Activated CD4-positive, alpha-beta T cell treated with anti-CD3 and anti-CD28 coated beads, Interleukin-2, amount 50 U/mL, for 24 hours (primary cell): ENCODE measurements at places on chromosomes 6 and 20.

GRCh38 chr6:104954190-104954797, 2.6 kb upstream of the LIN28B start:
- no peak for DNase-seq

GRCh38 chr6:14713008-14713960, 532.6 kb upstream of the JARID2 start:
- no peak for DNase-seq

GRCh38 chr6:156794546-156795354, 17.6 kb downstream of the ARID1B start:
- DNase-seq: no peak

- no peak for DNase-seq
Measured at GRCh38 chr20:13913131-13913530, 77.3 kb downstream of the SEL1L2 start.

DNA sequence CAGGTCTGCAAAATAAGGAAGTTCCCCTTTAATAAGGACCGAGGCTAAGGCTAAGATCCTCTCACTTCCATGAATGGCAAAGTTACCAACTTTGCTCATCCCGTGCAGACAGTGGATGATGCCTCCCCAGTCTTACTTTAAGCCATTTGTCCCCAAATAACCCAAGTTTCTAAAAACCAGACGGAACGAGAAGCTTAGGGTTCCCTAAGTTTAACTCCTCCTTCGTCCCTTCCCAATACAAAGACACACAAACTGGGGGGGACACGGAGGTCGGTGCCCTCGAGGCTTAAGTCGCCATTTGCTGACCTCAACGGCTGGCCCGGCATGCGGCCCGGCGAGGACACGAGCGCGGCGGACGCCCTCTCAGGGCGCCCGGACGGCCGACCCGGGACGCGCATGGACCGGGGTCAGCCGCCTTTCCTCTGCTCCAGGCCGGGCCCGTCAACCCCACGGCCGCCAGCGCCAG, 527 bp downstream of the FBXO30 start:
- DNase-seq: no peak

DNA sequence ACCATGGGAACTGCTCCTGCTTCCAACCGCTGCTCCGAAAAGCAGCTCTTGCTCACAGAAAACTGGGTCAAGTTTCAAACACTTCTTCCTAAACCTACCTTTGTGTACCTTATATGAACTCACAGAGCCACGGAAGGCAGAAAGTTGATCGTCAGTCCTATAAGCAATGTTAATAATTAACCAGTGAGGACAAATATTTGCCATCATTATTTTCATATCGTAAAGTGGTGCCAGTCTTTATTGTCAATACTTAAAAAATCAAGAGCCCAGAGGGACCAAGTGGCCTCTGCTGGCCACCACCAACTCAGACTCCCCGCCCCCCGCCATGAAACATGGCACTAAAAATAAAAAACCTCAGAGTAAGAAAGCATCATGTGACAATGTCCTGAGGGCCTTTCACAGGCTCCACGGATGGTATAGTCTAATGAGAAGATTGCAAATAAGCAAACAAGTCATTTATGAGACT, 9.1 kb upstream of the PBOV1 start:
- DNase-seq: no peak

- DNase-seq: no peak
Measured at GRCh38 chr6:168152980-168153379, 74.0 kb upstream of the FRMD1 start.

DNA sequence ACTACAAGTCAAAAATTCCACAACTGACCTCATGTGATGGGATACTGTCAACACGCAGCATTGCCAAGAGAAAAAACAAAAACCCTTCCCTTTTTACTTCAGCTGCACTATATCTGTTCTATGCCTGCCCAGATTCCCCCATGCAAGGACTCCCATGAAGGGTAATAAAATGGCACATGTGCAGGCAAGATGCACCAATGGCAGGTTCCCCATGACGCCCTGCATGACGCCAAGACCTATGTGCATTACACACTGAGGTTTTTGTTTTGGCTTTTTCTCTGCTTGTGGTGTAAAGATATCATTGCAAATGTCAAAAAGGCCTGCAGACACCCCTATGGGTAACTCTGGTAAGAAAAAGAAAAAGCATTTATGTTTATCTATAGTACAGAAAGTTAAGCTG, 403.4 kb downstream of the HDGFL1 start:
- DNase-seq: no peak

DNA sequence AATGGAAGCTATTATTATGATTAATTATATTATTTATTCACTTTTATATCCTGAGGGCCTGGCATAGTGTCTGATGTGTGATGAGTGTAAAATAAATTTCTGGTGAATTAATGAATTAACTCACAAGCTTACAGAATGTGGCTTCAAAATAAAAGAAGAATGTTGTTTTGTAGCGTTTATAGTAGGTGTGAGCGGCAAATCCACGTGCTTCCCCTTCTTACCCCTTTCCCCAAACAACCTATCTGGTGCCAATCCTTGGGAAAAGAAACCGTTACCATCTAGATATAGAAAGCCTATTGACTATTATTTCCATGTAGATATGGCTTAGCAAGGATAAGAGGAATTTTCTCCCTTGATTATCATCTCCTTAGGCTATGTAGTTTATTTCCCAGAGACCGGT, 144.6 kb upstream of the CITED2 start:
- no peak for DNase-seq

DNA sequence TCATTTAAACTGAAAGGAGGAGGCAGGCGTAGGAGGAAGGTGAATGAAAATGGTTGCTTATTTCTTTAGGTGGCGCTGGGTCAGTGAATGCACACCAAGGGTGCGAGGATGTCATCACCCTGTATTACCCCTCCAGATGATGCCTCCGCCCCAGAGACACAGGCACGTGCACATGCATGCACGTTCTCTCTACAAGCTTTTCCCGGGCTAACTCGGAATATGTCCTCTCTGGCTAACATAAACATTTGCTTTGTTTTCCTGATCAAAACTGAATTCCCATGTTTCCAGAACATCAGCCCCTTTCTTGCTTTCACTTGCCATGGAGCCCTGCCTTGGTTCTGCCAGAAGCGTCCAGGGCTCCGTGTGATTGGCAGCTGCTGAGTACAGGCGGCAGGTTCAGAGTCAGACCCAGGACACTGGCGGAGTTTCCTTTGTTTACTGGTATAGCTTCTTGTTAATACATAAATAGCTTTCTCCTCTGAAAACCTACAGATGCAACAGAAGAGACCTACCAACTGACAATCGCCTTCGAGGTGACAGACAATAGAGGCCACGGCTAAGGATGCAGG, 131.2 kb upstream of the RPS6KA2 start:
- no peak for DNase-seq

GRCh38 chr6:14867802-14868201, 378.1 kb upstream of the JARID2 start:
- no peak for DNase-seq

GRCh38 chr20:55935448-55936208, 69.7 kb downstream of the CBLN4 start:
- no peak for DNase-seq

- DNase-seq: no peak
Measured at GRCh38 chr6:53216301-53216700, 67.7 kb upstream of the GCM1 start.

- peak; percentile 15 for DNase-seq
Measured at GRCh38 chr6:52361414-52361944, 472 bp upstream of the PAQR8 start.

GRCh38 chr6:20286968-20287565, 74.8 kb upstream of the MBOAT1 start:
- no peak for DNase-seq

GRCh38 chr6:166029506-166029905, 138.1 kb downstream of the TBXT start:
- DNase-seq: no peak

DNA sequence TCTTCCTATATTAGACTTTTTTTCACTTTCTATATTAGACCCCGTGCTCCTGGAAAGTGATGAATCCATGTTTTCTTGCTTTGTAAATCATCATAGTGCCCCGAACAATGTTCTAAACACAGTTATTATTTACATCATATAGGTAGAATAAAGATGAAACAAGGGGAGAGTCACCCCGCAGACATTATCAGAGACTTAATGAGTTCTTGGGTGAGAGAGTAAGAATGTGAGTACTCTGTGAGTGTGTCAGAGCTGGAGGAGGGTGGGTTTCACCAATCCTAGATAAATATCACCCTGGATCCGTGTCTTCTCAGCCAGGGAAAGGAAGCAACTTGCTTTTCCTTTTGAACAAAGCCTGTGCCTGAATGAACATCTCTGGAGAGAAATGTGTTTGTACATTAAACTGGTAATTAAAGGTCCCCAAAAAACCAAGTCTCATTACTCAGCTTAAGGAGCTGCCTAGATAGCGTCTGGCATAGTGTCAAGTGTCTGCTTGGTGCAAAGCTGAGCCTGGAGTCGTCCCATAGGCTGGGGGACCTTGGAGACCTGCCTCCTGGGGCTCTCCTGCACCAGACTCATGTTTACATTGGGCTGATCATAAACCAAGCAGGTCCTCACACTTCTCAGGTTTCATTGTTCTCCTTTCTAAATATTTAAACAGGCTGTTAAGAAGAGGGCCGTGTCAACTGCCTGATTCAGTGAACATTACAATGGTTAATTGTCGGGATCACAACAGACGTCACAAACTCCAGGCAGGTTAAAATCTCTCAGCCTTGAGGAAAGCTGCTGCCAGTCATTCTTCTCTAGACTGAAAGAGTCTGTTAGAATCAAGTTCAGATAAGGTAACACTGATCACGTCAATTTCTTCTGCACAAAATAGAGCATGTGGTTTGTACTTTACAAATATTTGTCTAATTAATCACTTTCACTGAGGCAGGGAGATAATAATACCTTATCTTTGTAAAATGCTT, 179.7 kb upstream of the MYLIP start:
- no peak for DNase-seq

DNA sequence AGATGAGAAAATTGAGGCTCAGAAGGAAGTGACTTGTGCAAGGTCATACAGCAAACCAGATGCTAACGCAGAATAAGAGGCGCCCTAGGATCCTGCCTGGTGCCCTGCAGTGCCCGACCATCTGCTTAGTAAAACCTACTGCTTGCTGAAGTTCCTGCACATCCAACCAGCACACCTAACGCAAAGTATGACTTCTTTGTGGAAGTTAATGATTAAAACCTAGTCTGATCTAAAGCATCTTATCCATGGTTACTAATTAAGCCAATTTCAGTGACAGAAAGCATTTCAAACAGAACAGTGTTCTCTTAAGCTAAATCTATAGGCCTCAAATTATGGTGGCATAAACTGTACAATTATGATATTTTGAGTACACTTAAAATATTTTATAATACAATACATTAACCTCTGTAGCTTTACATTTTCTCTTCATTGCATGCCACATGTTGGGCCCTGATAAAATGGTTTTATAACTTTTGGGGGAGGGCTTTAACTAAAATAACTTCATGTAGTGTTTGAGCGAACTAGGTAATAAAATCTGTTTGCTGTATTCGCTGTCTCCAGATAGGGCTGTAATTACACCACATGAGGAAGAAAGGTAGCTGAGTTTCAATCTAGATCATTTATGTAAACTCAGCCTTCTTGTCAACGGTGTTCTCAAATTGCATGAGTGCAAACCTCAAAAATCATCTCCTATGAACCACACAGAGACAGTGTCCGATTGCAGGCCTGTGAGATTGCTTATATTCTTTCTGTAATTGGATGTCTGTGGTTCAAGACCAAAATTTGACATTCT, 37.5 kb upstream of the BEND3 start:
- no peak for DNase-seq

DNA sequence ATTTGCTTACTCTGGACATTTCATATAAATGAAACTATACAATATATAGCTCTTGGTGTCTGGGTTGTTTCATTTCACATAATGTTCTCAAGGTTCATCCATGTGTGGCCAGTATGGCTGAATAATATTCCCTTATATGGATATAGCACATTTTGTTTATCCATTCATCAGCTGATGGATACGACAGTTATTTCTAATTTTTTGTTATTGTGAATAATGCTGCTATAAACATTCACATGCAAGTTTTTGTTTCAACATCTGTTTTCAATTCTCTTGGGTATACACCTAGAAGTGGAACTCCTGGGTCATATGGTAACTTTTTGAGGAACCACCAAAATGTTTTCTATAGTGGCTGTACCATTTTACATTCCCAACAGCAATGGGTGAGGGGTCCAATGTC, 101.1 kb downstream of the CDK19 start:
- DNase-seq: no peak

- no peak for DNase-seq
Measured at GRCh38 chr6:46949632-46950280, 28.0 kb upstream of the ADGRF5 start.

DNA sequence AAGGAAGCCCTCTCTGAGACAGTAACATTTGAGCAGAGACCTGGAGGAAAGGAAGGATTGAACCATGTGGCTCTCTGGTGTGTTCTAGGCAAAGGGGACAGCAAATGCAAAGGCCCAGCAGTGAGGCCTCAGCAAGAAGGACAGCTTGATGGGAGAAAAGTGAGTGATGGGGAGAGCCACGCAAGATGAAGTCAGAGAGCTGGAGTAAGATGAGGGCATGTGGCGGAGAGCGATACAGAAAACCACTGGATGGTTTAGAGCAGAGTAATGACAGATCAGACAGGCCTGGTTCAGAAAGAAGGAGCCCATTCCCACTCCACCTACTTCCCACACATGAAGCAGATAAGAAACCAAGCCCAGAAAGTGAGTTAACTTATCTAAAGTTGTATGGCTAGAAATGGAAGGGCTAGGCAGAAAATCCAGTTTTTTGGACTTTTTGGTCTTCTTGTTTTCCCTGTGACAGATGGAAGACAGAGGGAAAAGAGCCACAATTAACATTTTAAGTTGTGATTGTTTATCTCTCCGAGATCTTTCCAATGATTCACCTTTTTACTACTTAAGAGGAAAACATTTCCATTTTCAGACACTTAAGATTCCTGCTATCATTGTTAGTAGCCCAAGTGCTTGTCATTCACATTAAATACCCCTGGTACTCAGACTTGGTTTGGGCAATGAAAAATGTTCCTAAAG, 723 bp upstream of the SNPH start:
- DNase-seq: no peak

- DNase-seq: no peak
Measured at GRCh38 chr20:64009811-64010387, 26.1 kb upstream of the C20orf204 start.

GRCh38 chr6:65938000-65938399, 231.0 kb upstream of the EYS start:
- no peak for DNase-seq

DNA sequence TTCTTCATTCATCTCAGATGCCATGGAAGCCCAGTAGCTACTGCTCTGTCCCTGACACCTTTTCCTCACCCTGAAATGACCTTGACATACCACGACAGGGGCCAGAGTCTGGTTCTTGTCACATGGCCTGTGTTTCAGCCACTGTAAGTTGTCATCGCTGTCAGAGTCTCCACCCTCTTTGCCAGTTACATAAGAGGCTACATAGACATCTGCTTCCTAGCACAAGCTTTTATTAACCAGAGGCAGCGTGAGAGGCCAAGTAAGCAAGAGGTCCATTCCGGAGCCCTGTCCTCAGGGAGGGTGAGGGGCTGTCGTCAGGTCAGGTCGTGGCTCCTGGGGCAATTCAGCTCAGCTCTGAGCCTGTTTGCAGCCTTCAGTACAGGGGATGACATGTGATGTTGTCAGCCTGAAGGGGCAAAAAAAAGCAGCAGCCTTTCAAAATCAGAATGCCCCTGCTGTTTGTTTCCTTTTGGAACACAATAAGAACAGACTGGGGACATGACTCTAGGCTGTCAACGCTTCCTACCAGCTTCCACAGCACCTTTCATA, 146.3 kb downstream of the MTFR2 start:
- no peak for DNase-seq
